ENCODE measurements at places on chromosomes 3 and 15. TPM values are rescaled to one million over a fixed set of nuclear protein-coding genes. Genes with fewer than 3 reads are reported as not detected.
A peak's percentile ranks its signal among the peaks of the same experiment; 100 is the strongest.

SEMA5B gene
- 24.8 TPM for total RNA-seq

TNNC1 gene
- total RNA-seq, result 0.64 TPM

SNX22 gene
- total RNA-seq, result 8.3 TPM

GBE1 gene
- total RNA-seq, result 14.4 TPM

MNS1 gene
- total RNA-seq, result 3.9 TPM

LYZL4 gene
- not detected for total RNA-seq

POMGNT2 gene
- 16.2 TPM for total RNA-seq

CCDC9B gene
- total RNA-seq, result 0.73 TPM

SETD2 gene
- 74.7 TPM for total RNA-seq

HCN4 gene
- total RNA-seq, result 5.9 TPM

BTD gene
- total RNA-seq, result 19.3 TPM

CAMP gene
- total RNA-seq, result not detected

IL16 gene
- total RNA-seq, result 1.8 TPM

GRCh38 chr15:70400766-70401541 lies 303.2 kb upstream of the TLE3 start:
- DNase-seq, result no peak

DNA sequence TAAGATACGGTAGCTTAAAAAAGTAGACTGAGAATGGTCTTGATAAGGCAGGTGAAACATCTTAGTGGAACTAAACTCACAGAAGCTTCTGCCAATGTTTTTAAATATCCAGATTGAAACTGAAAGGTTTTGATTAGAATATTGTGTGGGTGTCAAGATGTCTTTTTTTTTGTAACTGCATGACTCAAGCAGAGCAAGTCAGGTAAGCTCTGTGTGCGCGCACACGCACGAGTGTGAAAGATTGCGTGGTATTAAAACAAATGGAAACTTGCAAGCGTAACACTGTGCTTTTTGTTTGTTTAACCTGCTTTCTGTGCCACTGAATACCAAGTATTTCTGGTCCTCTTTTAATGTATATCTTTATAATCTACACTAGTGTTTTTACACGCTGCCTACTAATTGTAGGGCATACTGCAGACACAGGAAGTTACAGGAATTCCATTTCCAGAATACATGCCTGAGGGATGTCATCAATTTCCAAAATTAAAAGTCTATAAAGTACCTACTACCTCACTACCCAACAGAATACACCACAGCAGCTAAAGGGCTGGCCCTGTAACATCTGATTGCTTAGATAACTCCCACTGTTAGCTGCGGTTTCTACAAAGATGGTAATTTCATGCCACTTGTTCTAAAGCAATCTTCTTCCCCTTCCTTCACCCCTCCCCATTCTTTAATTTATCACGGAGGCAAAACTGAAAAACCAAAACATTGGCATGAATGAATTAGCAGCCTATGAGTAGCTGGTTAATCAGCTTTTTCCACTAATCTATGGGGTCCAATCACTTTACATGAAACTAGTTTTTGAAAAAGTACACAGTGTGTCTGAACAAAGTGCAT lies 472.8 kb downstream of the SHQ1 start:
- DNase-seq, result no peak

GRCh38 chr3:3848923-3849275 lies 49.7 kb downstream of the LRRN1 start:
- no peak for DNase-seq

- DNase-seq, result no peak
Observed at GRCh38 chr3:31465999-31466398, 66.7 kb upstream of the STT3B start.

DNA sequence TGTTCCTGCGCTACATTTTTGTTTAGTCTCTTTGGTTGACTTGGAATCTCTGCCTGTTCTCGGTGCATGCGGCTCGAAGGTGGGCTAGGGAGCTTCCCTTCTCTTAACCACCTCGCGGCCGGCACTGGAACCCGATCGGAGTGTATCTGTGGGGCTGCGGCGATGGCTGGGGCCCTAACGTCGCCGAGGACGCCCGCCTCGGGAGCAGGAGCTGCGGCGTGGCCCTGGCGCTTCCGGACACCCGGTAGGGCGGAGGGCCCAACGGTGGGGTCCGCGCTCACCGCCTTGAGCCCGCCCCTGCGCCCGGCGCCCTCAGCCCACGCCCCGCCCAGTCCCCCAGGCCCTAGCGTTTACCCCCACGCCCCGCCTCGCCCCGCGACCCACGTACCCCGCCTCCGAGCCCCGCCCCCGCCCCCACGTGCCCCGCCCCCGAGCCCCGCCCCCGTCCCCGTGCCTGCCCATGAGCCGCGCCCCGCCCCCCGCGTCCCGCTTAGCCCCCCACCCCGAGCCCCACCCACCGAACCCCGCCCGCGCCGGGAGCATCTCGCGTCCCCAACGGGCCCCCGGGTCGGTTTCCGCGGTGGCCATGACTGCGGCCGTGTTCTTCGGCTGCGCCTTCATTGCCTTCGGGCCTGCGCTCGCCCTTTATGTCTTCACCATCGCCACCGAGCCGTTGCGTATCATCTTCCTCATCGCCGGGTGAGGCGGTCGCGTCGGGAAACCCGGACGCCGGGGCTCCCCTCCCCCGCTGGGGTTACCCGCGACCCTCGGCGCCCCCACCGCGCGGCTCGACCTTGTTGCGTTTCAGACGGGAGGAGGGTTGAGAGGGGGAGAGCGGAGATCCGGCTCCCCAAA lies at the start of gene APH1B:
Gene APH1B (plus strand): TSS at position 568 of the 855 bp plus-strand sequence. CDS start 19 bp downstream, at position 587.
- DNase-seq, result peak; percentile 91

DNA sequence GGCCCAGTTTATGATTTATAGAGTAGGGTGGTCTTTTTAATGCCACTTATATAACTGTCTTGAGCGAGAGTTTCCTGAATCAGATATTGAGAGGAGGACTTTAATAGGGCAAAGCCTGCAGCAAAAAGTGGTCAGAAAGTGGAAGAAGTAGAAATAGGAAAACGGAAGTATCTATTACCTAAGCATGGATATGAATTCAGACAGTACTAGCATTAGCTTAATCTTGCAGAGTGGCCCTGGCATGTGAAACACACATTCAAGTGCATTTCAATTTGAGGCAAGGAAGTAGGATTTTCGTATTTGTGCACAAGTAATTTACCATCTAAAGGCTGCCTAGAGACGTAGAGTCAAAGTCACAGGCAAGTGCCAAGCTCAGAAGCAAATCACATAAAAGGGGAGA lies 622.3 kb downstream of the DIPK2A start:
- no peak for DNase-seq

DNA sequence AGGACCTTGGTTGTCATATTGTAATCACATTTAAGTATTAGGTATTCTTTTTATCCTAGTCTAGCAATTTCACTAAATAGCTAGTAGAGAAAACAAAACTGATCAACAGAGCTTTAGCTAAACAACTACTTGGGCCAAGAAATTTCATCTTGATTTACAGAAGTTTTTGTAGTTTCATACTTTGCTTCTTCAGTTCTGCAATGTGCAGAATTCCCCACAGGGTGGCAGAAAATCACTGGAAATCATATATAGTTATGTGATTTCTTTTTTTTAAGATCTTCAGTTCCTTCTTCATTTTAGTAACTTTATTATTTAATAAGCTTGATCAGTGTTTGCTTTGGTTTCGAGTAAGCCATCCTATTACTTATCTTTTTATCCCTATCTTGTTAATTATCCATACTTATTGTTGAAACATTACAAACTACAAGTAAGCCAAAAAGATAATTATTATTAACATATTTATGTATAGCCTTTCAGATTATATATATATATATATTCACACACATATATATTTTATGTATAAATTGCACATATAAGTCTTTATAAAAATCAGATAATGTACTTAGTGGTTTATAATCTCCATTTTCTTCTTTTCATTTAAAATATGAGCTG lies 2.2 kb upstream of the BNIP2 start:
- no peak for DNase-seq

DNA sequence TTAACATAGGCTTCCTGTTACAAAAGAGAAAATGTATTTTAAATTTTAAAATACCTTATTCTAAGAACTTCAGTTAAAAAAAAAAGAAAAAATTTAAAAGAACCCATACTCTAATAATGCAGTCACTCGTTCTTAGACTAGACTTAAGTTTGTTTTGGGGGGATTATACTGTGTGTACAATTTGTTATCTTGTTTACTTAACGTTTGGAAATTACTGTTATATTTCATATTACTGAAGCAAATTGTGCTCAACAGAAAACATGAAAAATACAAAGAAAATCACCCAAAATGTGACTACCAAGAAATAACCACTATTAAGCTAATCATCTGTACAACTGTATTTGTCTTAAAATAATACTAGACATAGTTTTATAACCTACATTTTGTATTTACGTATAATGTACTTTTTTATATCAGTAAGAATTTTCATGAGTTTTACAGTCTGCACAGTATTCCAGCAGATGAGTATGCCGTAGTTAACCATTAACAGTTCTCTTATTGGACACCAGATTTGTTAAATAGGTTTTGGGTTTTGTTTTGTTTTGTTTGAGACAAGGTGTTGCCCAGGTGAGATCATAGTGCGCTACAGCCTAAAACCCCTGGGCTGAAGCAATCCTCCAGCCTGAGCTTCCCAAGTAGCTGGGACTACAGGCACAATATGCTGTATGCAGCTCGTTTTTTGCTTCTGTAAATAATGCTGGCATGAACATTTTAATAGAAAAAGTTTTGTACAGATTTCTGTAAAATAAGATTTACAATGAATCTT lies 88.8 kb upstream of the CHD2 start:
- DNase-seq, result no peak

GRCh38 chr3:150798122-150798618 lies 35.2 kb upstream of the SIAH2 start:
- DNase-seq, result no peak

GRCh38 chr3:134258761-134259347 lies 8.2 kb upstream of the RYK start:
- no peak for DNase-seq

DNA sequence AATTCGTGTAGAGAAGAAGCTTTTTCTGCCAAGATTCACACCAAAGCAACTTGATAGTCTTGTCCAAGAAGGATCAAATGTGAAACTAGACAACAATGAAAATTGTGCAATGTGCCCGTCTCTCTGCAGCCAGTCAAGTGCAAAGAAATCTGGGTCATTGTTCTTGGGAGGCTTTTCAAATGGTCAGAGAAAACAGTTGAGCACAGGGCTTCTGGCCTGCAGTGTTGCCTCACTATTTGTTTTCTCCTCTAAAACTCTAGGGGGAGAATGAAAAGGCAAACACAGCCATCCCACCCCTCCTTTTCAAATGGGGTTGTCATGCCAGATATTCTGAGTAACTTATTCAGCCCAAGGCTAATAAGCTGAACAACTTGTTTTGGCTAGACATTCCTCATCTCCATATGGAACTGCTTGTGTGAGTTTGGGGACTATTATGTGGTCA lies 417.6 kb upstream of the CDIN1 start:
- peak; percentile 0 for DNase-seq

- peak; percentile 77 for DNase-seq
Observed at GRCh38 chr15:69410248-69410874, 3.8 kb upstream of the KIF23 start.

DNA sequence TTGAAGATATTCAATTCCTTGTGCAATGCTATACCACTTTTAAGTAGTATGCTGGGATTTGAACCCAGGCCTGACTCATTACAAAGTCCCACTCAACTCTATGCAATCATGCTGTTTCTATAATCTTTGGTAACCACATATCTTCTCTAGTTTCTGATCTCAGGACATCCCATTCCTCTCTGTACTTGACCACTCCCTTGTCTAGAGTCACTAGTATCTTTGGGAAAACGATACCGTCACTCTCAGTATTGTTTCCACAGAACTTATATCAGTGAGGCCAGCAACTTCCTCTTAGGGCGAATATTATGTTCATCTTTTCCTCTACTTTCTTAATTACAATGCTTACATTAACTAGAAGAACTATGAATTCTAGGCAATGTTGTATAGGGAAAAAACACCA lies 137.3 kb upstream of the TSPAN3 start:
- DNase-seq, result no peak

- DNase-seq, result no peak
Observed at GRCh38 chr3:189572249-189572648, 58.9 kb upstream of the TP63 start.

- no peak for DNase-seq
Observed at GRCh38 chr3:106172780-106173179, 304.0 kb upstream of the CBLB start.

GRCh38 chr3:175716446-175716845 lies 857.3 kb downstream of the NAALADL2 start:
- DNase-seq, result no peak

DNA sequence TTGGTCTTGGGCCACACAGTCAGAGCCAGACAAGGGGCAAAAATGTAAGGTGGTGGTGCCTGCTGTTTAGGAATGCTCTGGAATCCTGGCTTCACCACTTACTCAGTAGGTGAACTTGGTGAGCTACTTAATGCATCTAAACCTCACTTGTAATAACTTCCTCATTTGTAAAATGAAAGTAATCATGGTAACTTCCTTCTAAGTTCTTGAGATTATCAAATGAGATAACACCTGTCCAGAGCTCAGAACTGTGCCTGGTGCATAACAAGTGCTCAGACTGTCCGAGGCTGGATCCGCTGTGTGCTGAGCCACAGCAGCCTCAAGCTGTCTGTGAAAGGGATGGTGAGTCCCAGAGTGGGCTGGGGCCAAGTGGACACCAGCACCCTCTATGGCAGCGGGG lies 62.8 kb upstream of the KY start:
- no peak for DNase-seq

- DNase-seq, result no peak
Observed at GRCh38 chr3:37114251-37115145, 59.9 kb downstream of the LRRFIP2 start.

- DNase-seq, result no peak
Observed at GRCh38 chr15:67840749-67841512, 1.1 kb upstream of the RNU6-1 start.

GRCh38 chr3:11078826-11079515 lies 75.3 kb upstream of the HRH1 start:
- DNase-seq, result no peak

GRCh38 chr15:60379525-60380274 lies 18.1 kb downstream of the ANXA2 start:
- no peak for DNase-seq

DNA sequence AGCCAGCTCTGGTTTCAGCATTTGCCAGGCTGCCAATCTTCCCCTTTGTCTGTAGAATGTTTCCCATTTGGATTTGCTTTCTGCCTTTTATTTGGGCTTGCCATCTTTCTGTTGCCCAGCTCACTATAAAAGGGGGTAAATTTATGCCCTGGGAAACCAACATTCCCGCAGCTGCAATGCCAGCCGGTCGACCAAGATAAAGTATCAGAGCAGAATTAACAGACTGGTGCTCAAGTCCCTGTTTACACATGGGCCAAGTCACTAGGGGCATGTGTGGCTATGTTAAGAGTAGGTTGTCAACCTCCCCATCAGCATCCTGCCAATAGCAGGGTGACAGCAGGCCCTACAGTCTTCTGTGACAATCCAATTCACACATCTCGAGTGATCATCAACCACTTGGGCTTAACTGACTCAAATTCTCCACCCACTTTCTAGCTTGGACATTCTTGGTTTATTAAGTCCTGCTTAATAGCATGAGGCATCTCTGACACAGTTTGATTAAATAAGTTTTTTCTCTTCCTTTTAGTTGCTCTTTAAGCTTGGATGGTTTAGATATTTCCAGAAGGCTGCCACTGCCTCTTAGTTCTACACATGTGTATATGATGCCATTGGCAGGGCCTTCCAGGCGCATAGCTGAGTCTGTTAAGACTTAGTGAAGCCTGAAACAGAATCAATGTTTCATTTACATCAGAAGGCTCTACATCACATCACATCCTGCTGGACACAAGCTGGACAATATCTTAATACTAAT lies 24.1 kb upstream of the VEPH1 start:
- no peak for DNase-seq

- DNase-seq, result no peak
Observed at GRCh38 chr15:39587731-39588530, 7.1 kb downstream of the THBS1 start.

GRCh38 chr15:52020221-52021085 lies 1.4 kb downstream of the MAPK6 start:
- peak; percentile 23 for DNase-seq

- DNase-seq, result no peak
Observed at GRCh38 chr15:72167445-72167844, 30.1 kb downstream of the GRAMD2A start.
